ENCODE measurements at places on chromosomes 1 and 21.
A peak's percentile ranks its signal among the peaks of the same experiment; 100 is the strongest.

DNA sequence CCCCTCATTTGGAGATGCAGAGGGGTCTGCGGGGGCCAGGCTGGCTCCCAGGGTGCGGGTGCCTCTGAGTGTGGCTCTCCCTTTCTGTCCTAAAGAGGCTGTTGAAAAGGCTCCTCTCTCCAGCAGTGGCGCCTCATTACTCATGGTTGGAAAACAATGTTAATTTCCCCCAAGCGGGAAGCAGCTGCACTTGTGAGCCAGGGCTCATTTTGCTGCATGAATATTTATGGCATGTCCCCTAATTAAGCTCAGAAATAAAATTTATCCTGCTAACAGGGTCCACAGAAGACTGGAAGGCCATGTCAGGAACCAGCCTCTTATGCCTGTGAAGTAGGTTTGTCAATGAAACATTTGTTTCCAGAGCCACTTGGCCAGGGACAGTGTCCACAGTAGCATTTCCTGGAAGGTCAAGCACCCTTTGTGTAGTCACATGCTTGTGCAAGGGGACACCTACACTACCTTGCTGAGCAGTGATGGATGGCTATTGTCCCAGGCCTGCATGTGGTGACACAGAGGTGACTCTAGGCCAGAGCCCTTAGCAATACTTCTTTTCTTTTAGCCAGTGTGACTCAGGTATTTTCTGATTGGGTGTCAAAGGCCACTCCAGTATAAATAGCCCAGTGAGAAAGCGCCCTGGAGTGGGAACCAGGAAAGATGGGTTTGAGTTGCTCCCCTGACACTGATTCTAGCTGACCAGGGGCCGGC is 259.0 kb downstream of the FOXD2 start:
- DNase-seq: no peak

DNA sequence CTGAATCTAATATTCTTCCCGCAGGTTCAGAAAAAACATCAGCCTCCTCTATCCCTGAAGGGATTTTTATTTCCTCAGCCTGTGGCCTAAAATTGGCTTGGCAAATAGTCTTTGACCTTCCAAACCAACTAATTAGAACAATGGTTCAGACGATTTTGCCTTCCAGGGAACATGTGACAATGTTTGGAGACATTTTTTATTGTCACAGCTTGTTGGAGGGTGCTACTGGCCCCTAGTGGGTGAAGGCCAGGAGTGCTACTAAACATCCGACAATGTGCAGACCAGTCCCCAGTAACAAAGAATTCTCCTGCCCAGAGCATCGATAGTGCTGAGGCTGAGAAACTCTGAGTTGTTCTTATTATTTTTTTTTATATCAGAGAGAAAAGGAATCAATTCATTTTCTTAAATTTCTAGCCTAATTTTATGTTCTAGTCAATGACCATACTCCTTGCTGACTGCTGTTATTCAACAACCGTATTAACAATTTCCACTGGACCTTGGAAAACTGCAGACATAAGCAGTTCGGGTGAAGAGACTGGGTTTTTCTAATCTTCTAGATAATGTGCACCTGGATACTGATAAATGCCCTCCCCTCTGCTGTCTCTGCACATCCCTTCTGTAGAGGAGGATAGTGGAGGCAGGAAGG is 280.7 kb downstream of the LMX1A start:
- no peak for DNase-seq

DNA sequence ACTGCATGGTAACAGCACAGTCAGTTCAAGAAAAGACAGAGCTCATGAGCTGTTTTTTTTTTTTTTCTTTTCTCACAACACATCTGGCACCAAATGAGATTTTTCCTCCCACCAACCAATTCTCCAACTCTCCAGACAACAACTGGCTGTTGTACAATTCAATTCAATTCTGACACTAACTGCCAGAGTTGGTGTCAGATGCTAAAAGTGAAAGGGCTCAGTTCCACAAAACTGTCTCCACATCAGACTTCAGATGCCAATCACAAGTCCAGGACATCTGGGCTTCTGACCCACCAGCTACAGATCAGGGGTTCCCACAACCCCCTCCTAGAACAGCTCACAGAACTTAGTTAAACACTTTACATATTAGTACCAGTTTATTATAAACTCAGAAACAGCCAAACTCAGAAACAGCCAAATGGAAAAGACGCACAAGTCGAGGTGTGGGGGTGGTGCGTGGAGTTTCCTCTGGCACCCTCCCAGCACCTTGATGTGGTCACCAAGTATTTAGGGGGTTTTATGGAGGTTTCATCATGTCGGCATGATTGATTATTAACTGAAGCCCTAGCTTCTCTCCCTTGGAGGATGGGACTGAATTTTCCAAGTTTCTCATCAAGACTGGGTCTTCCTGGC is 39.2 kb upstream of the LRRC8D start:
- peak; percentile 31 for DNase-seq

GRCh38 chr1:228420968-228421826 is 4.5 kb upstream of the TRIM17 start:
- DNase-seq: no peak

DNA sequence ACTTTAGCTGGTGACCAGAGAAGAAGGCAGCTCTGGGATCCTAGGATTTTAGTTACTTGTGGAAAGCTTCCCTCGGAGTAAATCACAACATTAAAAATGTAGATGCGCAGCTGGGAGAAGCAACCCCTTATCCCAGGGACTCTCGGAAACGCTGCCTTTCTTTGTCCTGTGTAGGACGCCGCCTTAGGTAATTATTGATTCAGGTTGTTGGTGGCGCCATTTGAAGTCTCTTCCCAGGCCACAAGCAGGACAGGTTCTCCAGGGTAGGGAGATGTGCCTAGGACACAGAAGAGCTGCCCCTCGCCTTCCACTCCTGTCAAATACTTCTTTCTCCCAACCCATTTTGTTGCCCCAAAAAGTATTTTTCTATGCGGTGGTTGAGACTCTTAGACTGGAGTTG is 10.3 kb downstream of the SLC37A1 start:
- DNase-seq: no peak

- no peak for DNase-seq
These were observed 267.9 kb downstream of the PTPRU start for GRCh38 chr1:29504196-29504595.

- DNase-seq: no peak
These were observed 36.5 kb downstream of the GIPC2 start for GRCh38 chr1:78081980-78082860.

DNA sequence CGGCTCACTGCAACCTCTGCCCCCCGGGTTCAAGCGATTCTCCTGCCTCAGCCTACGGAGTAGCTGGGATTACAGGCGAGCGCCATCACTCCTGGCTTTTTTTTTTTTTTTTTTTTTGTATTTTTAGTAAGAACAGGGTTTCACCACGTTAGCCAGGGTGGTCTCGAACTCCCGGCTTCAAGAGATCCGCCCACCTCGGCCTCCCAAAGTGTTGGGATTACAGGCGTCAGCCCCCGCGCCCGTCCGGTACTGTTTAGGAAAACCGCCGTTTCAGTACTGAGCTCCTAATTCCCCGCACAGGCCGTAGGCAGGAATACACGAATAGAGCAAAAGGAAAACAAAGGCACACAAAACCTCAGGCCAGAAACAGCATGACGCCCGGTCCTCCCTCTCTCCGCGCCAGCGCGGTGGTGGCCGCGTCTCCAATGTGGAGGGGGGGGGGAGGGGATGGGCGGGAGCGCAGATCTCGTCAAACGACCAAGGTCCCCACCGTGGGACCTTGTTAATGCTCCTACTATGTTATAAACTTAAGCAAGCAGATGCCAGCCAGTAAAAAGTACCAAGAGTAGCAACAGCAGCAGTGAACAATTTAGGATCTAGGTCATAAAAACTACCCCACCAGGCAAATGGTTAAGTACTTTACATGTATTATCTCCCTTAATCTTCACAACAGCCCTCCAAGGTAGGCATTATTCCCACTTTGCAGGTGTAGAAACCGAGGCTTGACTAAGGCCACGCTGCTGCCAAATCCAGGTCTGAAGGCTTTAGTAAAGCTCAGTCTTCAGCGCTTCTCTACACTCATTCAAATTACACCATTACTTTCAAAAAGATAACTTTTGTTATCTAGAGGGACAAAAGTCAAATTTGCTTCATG is 648 bp upstream of the ADAR start:
- DNase-seq: no peak

DNA sequence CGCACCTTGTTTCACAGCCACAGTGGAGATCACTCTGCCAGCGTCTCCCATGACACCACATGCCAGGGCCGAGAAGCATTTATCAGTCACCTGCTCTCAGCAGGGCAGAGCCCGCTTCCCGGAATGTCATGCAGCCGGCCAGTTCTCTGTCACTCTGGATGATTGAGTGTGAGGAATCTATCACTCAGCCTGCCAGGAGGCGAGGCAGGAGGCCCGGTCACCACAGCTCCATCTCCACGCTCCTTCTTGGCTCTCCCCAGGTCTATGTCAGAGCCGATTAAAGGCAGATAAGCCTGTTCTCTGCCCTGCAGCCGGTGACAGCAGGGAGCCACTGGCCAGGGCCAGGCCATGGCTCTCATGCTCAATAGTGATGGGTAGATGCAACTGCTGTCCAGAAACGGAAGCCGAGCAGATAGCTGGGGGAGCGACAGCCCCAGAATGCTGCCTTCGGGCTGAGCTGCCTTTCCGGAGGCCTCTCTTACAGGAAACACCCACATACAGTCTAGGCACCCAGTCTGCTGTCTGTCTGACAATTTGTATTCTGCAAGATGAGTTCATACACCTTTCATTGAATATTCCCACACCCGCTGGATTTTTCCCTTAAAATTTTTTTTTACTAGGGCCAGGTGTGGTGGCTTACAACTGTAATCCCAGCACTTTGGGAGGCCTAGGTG is 64.1 kb downstream of the ACTL8 start:
- no peak for DNase-seq

DNA sequence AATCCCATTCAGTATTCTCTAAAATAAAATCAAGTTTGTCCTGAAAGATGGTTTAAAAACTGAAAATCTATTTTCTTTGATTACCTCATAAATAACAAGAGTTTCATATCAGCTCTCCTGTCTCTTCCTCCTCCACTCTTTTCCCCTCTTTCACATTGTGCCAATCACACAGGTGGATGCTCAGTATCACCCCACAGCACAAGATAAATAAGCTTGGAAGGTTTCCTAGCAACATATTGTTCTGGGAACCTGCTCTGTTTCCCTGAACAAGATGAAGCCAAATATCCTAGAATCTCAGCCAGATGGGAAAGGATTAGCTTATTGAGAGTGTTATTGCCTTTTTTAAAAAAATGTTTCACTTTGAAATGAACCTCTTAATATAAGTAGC is 45.7 kb upstream of the CACYBP start:
- DNase-seq: no peak

DNA sequence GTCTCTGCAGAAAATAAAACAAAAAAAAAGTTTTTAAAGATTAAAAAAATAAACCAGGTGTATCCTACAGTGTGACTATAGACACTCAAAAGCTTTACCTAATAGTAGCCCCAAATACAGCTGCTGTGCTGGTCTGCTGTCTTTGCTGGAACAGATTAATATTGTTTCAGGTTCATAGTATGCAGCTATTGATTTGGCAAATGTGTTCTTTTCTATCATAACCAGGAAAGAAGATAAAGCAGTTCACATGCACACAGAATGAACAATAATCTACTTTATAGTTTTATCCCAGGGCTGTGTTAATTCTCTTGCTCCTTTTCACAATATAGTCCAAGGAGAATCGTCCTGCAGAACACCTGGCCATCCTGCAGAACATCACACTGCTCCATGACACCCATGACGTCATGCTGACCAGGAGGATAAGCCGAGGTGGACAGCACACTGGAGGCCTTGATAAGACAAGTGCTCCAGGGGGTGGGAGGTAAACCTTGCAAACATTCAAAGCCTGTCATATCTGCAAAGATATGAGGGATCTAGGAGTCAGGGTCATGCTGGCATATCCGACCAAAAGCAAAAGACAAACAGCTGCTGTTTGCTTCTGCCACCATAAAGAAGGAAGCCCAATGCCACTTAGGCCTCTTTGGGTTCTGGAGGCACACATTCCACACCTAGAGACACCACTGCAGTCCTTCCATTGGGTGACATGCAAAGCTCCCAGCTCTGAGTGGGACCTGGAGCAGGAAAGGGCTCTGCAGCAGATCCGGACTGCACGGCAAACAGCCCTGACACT is 86.1 kb upstream of the SLC2A1 start:
- no peak for DNase-seq

GRCh38 chr1:108554682-108555427 is 5.0 kb upstream of the EEIG2 start:
- DNase-seq: no peak

- no peak for DNase-seq
These were observed 124.6 kb downstream of the KIF26B start for GRCh38 chr1:245279346-245279745.

DNA sequence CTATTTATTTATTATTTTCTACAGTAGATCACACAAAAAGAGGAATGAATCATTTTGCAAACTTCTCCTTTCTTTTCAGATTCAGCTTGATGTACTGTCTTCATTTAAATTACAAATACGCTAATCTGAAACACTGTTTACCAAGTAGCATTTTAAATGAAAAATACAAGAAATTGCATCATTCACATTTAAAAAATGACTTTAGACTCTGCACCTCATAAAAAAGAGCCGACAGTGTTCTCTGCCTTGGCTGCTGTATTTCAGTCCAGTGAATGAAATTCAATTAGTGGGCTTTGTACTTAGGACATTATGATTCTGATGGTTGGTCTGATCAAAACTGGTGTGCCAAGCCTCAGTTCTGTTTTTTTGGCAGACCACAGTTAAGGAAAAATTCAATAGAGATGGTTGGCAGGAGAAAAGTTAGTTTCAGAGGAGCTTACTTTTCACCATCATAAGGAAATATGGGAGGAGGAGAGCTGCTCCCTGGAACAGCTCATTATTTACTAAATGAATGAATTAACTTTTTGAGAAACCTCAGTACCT is 222.4 kb upstream of the ESRRG start:
- no peak for DNase-seq

GRCh38 chr1:207407655-207408260 is 46.4 kb upstream of the CR2 start:
- DNase-seq: no peak

DNA sequence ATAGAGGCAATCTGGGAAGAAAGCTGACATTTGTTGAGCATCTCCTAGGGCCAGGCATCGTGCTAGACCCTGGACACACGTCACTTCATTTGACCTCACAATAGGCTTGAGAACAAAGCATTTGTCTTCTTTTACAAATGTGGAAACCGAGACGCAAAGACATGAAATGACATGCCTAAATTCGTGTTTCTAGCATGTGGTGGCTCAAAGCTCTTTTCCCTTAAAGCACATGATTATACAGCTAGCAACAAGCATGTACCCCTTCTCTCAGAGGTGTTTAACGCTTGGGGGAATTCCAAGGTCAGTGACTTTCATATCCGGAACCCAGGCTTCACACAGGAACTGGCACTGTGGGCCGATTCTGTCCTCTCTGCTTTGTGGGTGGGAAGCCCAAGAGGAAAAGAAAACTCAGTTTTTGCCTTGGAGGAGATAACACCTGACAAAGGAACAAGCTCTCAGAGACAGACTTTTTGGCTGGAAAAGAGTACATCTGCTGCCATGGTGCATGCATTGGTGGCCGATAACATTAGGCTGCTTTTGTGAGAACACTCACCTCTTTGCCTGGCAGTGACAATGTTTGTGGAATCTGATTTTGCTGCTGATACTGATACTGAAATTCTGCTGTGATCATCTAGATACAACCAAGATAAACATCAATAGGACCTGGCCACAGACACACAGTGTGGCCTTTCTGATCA is 15.4 kb upstream of the CD2 start:
- DNase-seq: peak; percentile 48

- DNase-seq: no peak
These were observed 6.6 kb upstream of the ETV3L start for GRCh38 chr1:157105988-157106812.

All from stimulated activated CD4-positive, alpha-beta T cell treated with anti-CD3 and anti-CD28 coated beads, TNF-alpha, amount 100 ng/mL, for 1 hour (primary cell).